ENCODE measurements at places on chromosomes 16 and 17. TPM values are rescaled to one million over a fixed set of nuclear protein-coding genes. Genes with fewer than 3 reads are reported as not detected.

DNA sequence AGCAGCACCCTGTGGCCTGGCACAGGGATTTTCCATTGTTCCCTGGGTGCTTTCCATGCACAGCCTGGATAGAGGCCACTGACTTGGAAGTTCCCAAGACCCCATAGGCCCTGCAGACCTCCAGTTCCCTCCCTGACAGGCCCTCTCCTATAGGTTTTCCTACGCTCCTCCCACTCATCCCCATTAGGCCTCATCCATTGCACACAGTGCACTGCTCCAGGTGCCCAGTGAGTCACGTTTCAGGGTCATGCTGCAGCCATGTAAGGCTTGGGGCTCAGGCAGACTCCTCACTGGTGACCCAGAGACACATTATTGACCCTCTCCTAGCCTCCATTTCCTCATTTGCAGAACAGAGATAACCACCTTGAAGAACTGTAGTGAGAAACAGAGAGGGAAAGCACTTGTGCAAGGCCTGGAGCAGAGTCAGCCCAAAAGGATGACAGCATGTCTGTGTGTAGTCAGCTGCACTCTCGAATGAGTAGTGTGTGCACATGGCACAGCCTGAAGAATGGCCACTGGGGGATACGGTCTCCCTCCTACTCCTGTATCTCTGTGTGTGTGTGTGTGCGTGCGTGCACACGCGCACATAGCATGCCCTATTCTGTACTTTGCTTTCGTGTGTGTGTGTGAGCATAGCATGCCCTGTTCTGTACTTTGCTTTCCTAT is 26.8 kb downstream of the DRC3 start:
- no peak for DNase-seq

DNA sequence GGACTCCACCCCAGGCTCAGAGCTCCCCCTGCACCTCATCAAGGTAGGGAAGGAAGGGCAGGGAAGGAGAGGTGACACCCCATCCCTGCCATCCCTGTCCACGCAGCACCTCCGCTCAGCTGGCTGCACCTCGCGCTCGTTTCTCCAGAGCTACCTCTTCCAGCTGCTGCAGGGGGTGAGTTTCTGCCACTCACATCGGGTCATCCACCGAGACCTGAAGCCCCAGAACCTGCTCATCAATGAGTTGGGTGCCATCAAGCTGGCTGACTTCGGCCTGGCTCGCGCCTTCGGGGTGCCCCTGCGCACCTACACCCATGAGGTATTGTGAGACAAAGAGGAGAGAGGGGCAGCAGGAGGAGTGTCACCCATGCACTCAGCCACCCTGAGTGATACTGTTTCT is 1.4 kb downstream of the CDK3 start:
- DNase-seq: no peak

Gene REXO5
- 6.5 TPM for polyA plus RNA-seq

GRCh38 chr16:69116256-69116875 is 10.9 kb downstream of the HAS3 start:
- no peak for DNase-seq

- DNase-seq: no peak
Measured at GRCh38 chr16:57042157-57043111, 49.9 kb upstream of the CPNE2 start.

DNA sequence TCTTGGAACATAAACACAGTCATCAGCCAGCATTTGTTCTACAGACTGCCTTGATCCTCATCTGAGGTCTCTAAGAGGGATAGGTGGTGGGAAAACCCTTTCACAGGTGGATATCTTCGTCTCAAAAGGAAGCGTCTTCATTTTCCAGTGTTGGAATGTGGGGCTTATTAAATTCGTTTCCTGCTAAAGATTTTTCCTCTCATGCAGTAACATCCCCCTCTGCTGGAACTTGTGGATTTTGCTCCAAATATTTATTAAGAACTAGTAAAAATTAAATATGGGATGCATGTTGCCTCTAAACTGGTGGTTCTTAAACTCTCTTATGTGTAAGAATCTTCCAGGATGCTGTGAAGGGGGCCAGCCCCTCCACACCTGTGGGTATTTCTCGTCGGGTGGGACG is 20.1 kb upstream of the MLYCD start:
- DNase-seq: peak; percentile 81

- DNase-seq: no peak
Measured at GRCh38 chr17:17034026-17034425, 8.2 kb upstream of the MPRIP start.

- no peak for DNase-seq
Measured at GRCh38 chr17:20266806-20267458, 200.4 kb downstream of the LGALS9B start.

Gene FAM234A
- polyA plus RNA-seq: 41.9 TPM

DNA sequence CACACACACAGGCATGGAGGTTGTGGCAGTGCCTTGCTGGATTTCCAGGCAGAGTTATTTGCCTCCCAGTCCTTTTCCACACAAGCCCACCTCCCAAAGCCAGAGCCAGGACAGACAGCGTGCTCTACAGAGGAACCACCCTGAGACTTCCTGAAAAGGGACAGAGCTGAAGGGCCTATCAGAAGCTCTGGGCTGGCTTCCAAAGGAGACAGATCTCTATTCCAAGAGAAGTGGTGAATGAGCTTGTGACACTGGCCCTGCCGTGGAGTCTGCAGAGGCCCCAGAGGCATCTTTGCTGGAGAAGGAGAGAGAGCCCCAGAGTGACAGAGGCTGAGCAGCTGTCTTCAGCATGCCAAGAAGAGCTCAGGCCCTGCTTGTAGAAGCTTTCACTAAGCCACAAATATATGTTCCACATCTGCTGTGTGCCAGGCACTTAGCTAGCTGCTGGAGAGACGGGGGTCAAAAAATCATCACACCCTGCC is 8.3 kb upstream of the LPCAT2 start:
- DNase-seq: no peak

Gene HCRT
- 0.70 TPM for polyA plus RNA-seq

DNA sequence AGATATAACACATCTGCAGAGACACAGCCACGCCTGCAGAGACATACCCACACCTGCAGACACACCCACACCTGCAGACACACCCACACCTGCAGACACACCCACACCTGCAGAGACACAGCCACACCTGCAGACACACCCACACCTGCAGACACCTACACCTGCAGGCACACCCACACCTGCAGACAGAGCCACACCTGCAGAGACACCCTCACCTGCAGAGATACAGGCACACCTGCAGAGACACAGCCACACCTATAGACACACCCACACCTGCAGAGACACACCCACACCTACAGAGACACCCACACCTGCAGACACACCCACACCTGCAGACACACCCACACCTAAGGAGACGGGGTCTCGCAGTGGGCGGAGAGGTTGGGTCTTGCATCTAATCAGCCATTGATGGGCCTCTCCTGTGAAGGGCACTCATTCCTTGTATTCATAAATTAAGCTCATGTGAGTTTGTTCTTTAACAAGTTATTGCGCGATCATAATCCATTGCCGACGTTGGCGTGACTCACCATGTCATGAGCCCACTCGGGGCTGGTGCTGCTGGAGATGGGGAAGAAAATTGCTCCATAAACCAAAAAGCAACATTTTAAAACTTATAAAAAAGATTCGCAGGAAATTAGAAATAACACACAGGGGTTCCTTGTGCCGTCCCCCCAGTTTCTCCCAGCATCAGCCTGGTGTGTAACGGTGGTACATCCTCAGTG is 28.9 kb upstream of the CDH15 start:
- DNase-seq: no peak

Gene C16orf92
- polyA plus RNA-seq: 0.56 TPM

DNA sequence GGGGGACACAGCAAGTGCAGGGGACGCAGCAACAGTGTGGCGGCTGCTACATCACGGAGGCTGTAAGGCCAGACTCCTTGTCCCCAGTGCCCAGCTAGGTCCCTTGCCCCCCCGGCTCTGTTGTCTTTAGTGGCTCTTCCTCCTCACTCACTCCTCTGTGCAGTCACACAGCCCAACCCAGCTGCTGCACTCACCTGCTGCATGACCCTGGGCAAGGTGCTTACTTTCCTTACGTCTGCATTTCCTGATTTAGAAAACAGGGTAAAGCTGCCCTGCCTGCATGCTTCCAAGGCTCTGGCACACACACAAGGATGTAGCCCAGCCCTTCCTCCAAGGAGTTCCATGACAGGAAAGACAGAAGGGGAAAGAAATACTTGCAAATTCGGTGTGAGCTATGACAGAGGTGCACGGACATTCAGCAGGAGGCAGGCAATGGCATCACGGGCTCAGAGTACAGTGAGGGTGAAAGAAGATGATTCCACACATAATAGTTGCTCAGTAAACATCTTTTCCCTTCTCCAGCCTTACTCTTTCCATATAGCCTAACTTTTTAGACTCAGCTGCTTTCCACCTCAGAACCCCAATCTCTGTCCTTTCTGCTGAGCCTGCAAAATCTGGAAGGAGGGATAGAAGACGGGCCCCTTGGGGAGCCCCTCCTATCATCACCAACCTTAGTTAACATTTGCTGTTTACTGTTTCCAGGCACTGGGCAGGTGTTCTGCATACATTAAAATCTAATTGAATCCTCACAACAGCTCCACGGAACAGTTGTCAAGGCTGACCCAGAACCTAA is 150.9 kb downstream of the MRM1 start:
- DNase-seq: no peak

Gene SOST
- polyA plus RNA-seq: not detected

Gene TMEM92
- polyA plus RNA-seq: 13.4 TPM

Gene CDH8
- polyA plus RNA-seq: 7.1 TPM

Gene RSKR
- polyA plus RNA-seq: 7.5 TPM

- no peak for DNase-seq
Measured at GRCh38 chr16:86498155-86498670, 12.1 kb upstream of the FOXF1 start.

DNA sequence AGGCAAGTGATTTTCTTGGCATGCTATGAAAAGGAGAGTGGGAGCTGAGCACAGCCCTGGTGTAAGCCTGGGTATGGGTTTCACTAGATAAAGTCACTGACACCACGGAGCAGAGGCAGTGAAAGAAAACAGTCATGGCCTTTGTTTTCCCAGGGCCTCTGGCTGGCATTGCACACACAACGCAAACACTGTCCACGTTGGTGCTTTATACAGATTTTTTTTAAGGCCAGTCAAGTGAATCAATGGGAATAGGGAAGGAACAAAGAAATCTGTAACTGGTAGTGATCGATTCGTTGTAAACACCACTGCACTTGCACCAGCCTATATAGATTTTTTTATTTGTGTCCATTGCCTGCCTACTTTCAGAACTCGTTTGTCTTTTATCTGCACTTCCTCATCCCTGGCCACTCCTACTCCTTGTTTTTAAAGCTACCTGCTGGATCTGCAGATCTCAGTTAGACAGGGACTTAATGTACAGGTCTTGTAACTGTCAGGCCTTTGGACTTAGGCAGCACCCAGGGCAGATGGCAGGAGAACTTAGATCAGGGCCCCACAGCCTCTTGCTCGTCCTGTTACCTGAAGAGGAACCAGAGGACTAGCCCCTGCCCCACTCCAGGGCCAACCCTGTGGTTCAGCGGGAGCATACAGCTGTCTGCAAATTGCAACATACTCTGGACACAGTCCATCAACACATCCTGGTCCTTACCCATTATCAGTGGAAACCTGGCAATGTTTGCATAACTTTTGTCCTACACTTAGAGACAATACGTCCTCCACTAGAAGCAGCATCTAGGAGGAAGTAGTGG is 10.6 kb upstream of the TMIGD1 start:
- DNase-seq: no peak

- no peak for DNase-seq
Measured at GRCh38 chr17:12637015-12637414, 28.7 kb upstream of the MYOCD start.

GRCh38 chr17:46080118-46081017 is 81.3 kb downstream of the STH start:
- no peak for DNase-seq

DNA sequence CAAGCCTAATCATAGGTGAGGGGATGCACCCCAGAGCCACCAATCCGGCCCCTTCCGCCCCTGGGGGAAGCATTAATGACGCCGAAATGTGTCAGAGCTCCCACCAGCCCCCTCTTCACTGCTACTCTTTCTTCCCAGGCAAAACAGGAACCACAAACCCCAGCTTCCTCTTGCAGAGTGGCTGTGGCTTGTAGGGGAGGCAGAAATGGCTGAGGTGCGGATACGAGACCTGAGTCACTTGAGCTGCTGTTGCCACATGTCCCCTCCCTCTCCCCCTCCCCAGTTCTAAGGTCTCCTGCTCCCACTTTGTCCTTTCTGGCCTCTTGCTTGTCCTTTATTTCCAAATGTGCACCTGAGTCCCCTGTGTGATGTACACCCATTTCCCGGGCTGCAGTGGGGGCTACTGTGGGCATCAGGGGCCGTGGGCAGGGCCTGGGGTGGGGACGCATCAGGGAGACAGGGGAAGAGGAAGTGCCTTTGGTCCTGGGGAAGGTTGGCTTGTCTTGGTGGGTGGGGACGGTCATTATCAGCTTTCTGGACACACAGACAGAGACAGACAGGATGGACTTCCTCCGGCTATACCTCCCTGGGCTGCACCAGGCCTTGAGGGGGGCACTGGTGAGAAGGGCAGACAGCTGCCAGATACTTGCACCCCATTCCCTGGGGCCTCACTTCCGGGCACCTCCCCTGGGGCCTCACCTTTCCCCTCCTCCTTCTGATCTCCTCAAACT is at the start of gene APOBR:
TSS of gene APOBR (plus strand) at position 523 of the 731 bp plus-strand sequence. CDS start at position 562, 39 bp downstream.
- no peak for DNase-seq

Gene ZSCAN10
- polyA plus RNA-seq: 220 TPM

Gene MYL4
- 0.44 TPM for polyA plus RNA-seq

DNA sequence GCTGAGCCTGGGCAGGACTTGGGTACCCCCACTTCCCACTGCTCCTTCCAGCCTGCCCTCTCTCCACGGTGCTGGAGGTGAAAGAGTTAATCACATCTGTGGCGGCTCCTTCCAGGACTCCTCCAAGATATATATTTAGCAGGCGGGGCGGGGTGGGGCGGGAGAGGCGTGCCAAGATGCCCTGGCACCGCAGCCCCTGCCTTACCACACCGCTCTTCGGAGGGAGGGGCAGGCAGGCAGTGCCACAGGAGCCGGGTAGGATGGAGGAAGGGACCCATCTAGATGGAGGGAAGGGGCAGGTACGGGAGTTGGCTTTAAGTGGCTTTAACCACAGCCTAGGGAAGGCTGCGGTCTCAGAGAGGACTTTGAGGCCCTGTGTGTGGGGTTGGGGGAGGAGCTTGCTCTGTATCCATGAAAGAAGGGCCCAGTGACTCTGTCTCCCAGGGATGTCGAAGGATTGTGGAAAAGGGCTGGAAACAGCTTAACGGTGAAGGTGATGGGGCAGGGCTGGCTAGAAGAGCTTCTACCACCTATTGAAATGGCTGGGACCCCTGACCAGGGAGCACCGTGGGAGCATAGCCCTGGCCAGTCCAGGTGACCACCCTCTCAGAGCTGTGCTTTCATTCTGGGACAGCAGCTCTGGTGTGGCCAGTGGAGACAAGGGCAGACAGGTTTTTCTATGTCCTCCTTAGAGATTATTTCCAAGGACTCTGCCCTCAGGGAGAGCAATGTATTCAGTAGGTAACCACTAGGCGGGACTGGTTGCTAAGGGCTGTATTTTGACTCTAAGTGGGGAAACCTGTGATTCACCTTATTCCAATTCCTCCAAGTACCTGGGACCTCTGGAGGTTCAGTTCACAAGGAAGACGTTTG is 13.0 kb downstream of the GPR142 start:
- peak; percentile 55 for DNase-seq

Gene CMIP
- 9.5 TPM for polyA plus RNA-seq

Gene VTN
- polyA plus RNA-seq: 0.17 TPM

Gene GP2
- not detected for polyA plus RNA-seq
